ENCODE measurements at places on chromosomes 16 and 17.

- no peak for DNase-seq
Observed at GRCh38 chr17:42669977-42670788, 6.6 kb downstream of the PLEKHH3 start.

DNA sequence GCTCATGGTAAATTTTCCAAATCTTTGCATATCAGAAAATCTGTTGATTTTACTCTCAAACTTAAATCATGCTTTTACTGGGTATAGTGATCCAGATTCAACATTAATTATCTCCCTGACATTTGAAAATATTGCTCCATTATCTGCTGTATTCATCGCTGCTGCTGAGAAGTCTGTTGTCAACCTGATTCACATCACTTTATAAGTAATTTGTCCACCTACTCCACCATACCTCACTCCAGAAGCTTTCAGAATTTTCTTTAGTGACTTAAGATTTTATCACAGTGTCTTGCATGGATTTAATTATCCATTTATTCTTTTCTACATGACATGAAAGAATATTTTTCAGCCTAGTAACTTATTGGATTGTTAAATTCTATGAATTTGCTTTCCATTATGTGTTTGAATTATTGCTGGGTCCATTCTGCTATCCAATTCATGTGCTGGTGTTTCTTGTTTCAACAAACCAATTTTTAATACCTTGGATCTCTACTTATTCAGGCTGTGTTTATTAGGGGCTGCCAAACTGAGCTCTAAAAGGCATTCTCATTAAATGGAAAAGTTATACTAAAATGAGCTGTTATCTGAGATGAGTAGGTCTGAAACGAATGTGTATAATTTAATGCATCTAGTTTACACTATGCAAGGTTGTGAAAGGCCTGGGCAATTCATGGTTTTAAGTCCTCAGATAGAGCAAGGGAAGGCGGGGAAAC, 519.3 kb upstream of the CDH11 start:
- DNase-seq = no peak

DNA sequence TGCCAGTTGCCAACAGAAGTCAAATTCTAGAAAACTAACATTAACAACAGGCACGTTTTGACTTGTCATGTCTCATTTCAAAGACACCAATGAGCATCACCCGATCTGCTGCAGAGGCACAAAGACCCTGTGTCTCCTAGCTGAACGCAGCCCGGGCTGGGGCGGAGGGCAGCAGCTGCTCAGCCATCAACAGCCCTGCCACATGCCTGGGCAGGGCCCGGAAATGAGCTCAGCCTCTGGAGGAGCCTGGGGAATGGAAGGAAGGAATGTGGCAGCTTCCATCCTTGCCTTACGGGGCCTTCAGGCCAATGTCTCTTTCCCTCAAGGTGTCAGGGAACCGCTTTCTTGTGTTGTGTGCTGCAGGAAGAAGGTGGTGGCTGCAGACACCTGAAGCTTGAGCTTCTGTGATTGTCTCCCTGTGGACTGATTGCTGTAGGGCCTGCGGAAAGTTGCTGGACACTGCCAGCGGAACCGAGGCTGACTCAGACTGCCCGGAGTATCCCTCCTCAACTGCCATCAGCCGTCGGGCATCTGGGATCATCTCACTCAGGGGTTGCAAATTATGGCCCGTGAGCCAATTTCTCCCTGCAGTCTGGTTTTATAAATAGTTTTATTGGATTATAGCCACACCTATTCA, 7.3 kb downstream of the CDH13 start:
- DNase-seq = no peak

- DNase-seq = no peak
Observed at GRCh38 chr16:83797013-83797412, 10.8 kb upstream of the HSBP1 start.

DNA sequence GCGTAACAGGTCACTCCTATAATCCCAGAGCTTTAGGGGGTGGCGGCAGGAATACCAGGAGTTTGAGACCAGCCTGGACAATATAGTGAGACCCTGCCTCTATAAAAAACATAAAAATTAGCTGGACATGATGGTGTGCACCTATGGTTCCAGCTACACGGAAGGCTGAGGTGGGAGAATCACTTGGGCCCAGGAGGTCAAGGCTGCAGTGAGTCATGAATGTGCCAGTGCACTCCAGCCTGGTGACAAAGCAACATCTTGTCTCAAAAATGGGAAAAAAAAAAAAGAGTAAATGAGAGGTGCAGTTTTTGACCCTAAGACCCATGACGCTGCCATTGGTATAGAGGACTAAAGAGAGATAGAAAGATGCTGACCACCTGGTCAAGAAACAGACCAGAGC, 16.1 kb downstream of the PARN start:
- DNase-seq = no peak

DNA sequence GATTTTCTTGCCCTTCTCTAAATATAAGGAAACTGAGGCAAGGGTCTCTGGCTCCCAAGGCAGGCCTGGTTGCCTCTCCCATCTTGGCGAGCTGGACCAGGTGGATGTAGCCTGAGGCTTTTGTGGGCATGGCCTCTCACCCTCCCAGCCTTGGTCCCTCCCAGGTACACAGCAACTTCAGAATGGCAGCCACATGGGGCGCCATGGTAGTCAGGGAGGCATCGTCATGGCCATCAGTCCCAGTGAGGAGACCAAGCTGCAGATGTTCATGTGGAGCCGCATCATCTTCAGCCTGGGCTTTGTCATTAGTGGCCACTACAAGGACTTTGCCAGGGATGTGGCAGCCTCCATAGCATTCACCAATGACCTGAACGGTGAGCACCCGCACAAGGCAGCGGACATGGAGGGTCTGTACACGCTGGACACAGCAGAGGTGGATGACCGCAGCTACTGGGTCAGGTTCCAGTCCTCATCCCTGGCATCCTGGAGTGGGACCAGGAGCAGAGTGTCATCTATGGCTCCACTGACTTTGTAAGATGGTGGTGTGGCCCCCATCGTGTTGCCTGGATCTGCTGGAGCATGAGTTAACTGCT, 165.8 kb upstream of the ZNF267 start:
- no peak for DNase-seq

DNA sequence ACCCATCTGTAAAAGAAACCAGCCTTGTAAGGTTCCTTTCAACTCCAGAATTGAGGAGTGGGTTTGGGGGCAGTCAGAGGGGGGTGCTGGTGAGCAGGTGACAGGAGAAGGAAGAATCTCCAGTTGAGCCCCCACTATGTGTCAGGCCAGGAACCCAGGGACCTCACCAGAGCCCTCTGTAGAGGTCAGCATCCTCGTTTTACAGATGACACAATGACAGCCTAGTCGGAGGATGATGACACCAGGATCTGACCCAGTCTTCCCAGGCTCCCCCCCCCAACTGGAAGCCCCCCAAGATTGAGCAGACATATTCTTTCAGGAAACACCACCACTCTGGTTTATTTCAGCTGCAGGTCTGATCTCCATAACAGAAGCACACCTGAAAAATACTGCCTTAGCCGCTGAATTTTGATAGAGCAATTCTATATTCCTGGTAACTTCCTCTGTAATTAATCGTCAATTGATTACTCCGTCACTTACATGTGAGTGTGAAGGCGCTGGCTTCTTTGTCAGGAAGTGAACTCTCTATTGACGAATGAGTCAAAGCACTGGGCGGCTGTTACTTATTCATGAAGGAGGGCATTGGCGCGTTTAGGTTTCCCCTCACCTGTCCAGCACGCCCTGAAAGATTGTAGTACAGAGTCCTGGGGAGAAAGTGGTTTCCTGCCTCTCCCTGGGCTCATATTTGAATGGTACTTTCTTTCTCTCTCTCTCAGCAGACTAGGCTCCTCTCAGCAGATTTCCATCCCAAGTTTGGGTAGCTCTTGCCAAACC, 21.2 kb downstream of the SOCS3 start:
- DNase-seq = no peak

GRCh38 chr17:8056232-8056975, 17.5 kb downstream of the ALOX15B start:
- no peak for DNase-seq

DNA sequence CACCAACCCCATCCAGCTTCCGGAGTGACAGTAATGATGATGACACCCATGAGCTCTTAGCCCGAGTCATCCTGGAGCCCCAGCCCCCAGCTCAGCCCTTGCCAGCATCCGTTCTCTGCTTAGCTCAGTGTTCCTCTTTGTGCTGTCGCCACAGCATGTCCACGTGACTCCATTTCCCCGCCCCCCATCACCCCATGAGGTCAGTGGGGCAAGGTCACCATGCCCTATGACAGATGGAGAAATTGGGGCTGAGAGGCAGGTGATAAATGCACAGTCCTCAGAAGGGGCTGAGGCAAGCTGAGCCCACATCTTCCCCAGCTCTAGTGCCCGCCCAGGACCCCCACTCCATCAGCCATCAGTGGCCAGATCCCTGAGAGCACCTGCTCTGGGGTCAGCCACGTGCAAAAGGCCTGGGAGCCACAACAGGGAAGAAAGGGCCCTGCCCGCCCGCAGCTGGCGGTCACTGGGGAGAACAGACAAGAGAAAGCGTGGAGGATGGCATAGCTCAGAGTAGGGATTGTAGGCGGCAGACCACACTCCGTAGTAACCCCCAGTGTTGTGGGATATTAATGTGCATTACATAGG, 17.1 kb downstream of the ITGB4 start:
- no peak for DNase-seq

GRCh38 chr17:68289936-68290267, 1.0 kb downstream of the SLC16A6 start:
- no peak for DNase-seq

DNA sequence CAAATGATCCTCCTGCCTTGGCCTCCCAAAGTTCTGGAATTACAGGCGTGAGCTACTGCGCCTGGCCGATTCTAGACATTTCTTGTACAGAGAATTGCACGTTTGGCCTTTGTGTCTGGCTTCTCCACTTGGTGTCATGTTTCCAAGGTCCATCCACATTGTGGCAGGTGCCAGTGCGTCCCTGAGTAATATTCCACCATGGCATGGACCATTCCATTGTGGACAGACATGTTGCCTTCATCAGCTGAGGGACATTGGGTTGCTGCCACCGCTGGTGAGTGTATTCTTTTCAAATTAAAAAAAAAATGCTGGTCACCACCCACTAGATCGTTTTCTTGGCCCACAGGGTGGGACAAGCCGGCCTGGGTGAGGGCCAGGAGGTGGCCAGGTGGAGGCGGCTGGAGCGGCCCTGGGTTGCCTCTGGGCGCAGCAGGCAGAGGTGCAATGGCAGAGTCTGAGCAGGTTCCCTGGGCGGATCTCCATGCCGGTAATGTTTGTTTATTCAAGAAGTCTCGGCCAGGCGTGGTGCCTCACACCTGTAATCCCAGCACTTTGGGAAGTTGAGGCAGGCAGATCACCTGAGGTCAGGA, 274.1 kb downstream of the SEC14L1 start:
- no peak for DNase-seq

- DNase-seq = no peak
Observed at GRCh38 chr16:87952751-87953150, 1.5 kb downstream of the BANP start.

All from smooth muscle cell of the brain vasculature (primary cell).